ENCODE measurements at places on chromosomes 5 and 9.

- no peak for DNase-seq
Measured at GRCh38 chr5:107861565-107861964, 190.8 kb upstream of the EFNA5 start.

GRCh38 chr5:127660047-127660733, 11.3 kb downstream of the CTXN3 start:
- no peak for DNase-seq

- no peak for DNase-seq
Measured at GRCh38 chr5:107565791-107566767, 104.7 kb downstream of the EFNA5 start.

DNA sequence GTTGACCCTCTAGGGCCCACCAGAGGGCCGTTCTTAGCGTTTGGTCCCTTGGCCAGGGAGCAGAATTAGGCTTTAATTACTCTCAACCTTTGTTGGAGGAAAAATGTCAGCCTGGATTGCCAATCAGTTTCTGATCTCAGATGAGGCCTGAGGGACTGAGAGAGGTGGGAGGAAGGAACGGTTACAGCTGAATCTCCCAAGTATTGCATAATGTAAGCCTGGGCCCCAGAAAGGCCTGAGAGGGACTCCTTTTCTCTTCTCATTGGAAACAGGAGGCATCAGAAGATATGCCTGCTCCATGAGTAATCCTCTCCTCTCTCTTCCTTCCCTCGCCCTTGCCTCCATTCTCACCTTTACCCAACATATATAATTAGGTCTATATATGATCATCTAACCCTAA, 105.7 kb downstream of the INSYN2B start:
- no peak for DNase-seq

DNA sequence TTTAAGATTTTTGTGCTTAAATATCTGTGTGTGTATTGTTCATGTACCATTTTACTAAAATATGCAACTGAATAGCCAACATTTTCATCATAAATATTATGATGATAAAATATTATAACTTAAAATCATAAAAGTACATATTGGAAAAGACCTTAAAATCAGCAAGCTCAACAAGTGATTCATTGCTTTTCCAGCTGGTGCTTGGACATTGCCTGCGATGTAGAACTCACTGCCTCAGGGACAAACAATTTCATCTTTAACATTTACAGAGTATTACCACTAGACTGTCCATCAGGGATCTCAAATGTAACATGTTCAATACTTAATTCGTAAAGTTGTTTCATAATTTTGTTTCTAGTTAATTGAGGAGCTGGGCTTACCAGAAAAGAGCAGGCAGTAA, 17.5 kb upstream of the SMARCA2 start:
- no peak for DNase-seq

DNA sequence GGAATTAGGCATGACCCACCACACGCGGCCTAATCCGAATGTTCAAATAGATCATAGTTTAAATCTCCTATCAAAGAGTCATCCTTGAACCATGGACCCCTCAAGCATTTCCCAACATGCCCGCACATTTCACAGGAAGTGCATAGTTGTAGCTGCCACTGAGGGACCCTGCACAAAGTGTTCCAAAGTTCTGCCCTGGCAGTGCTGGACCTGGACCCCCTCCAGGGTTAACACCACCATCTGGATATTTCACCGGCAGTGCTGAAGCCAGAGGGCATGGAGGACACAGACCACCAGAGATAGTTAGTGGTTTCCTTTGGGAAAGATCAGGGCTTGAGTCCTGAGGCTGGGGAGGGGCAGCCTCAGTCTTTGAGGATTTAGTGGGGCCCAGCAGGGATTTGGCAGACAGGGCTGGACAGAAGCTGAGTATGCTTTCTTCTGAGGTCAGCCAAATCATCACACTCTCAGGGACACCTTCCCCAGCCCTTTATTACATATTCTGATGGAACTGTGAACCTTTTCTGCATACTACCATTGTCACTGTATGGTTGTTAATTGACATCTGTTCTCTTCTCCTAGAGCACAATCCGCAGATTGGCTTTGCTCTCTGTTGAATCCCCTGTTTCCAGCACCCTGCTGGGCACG, 143.6 kb upstream of the EFNA5 start:
- DNase-seq = no peak

DNA sequence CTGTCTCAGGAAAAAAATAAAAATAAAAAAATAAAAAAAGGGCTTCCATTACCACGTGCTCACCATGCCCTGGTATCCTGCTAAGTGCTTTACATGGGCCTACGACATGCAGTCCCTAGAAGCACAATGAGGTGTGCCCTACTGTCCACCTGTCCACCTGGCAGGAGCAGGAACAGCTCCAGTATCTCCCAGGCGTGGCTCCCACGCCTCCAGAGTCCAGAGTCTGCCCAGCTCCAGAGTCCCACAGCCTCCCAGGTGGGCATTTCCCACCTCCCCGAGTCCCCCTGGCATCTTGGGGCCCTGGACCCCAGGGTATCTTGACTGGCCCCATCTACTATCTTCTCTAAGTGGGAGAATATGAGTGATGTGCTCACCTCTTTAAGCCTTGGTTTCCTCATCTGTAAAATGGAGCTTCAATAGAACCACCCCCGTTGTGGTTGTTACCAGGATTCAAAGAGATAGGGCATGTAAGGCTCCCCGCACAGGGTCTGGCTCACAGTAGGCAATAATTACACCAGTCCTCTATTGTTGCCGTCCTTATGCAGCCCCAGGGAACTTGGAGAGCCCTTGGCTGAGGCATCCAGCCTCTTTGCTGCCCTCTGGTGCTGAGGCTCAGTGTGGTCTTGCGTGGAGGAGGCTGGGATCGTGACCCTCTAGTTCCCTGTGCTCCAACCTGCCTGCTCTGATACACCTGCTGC, 8.9 kb downstream of the CXCL14 start:
- DNase-seq = peak; percentile 71

DNA sequence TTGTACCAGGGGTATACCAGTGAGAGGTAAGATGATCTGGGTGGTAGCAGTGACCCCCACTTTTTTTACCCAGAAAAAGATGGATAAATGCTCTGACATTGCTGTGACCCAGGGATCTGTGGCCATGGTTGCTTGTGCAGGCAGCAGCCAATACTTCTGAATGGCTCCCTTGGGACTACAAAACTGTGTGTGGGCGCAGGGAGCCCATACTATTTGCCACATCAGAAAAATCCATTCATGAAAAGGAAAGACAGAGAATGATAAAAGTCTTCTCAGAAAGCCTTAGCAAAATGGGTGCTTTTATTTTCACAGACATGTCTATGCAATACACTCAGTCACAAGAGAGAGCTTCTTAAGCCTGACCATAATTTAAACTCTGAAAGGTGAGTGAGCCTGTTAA, 37.3 kb upstream of the ALDOB start:
- DNase-seq = no peak

DNA sequence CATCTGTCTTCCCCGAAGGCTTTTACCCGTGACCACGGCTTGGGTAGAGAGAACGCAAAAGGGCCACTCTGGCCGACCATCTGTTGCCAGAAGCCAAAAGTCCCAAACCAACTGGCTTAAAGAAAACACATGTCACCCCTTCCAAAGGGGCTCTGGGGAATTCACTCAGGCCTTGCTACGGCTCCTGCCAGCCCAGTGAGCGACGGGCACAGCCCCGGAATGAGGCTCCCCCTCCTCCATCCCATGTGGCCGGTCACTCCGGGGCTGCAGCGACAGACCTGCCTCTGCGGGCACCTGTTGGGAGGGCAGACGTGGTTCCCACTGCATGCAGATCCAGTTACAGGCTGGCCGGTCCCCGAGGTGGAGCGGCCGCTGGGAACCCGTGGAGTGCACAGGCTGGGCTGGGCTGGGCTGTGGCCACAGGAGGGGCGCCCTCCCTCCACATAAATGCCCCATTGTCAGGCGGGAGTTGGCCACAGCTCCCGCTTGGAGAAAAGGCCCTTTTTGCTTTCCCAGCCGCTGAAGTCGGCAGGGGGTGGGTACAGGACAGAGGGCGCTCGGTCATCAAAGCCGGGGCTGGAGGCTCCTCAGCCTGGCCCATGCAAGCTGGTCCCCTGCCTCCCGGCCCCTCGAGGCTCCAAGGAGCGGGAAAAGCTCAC, 19.9 kb downstream of the NOTCH1 start:
- no peak for DNase-seq

Measured in NCI-H1436 (cell line).